ENCODE measurements at places on chromosomes 13 and 19. TPM values are rescaled to one million over a fixed set of nuclear protein-coding genes. Genes with fewer than 3 reads are reported as not detected.

NLRP9 gene
- polyA plus RNA-seq: not detected

FGF22 gene
- polyA plus RNA-seq: 1.6 TPM

FCER2 gene
- not detected for polyA plus RNA-seq

PPAN gene
- polyA plus RNA-seq: 27.7 TPM
